ENCODE measurements at places on chromosomes 2 and 18.

DNA sequence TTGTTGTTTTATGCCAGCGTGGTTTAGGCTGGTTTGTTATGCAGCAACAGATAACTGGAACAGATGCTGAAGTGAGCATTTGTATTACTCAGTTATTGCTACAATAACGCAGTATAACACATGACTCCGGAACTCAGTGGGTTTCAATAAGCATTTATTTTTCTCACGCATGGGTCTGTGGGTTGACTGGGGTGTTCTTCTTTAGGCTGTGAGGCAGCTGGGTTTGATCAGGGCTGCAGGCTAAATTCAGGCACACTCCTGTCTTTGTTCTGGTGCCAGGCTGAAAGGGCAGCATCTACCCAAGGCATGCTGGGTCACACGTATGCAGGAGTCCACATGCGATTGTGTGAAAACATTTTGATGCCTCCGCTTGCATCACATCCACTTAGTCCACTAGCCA is 3.8 kb upstream of the SLC1A4 start:
- DNase-seq = no peak

DNA sequence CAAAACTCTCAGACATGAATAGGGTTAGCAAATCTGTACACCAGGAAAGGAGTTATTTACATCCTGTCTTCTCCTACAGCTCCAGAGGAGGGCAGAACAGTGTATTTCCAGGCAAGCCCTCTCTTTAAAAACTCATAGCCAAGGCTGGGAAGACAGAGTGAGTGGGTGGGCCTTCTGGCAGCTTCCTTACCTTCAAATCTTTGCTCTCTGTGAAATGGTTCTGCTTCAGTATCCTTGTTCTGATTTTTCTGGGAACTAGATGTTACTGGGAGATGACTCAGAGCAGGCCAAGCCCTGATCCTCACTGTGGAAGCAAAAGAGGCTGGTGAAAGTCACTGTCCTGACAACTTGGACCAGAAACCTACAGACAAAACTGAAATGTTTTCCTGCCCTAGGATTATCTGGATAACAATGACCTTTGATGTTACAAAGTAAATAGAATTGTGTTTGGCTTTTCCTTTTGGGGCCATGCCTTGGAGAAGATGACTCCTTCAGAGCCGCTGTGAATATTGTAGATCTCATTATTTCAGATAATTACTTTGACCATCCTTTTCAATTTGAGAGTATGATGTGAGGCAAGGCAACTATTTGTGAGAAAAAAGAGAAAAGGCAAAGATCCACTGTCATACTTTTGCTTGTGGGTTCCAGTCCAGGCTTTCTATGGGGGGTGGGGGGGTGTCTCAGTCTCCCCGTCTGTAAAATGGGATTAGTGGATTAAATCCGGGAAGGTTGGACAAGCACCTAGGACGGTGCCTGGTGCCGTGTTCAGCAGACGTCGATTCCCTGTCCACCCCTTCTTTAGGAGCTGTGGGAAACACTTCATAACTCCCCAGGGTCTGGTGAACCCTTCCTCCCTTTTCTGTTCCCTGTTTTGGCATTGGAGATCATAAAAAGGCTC is 644 bp upstream of the QPCT start:
- no peak for DNase-seq

- DNase-seq = no peak
These were observed 14.6 kb upstream of the ACTR2 start for GRCh38 chr2:65213035-65213434.

GRCh38 chr2:34533585-34534183 is 934.6 kb upstream of the FAM98A start:
- DNase-seq = no peak

GRCh38 chr18:74963820-74964446 is 245.0 kb downstream of the PTGR3 start:
- peak; percentile 65 for DNase-seq

DNA sequence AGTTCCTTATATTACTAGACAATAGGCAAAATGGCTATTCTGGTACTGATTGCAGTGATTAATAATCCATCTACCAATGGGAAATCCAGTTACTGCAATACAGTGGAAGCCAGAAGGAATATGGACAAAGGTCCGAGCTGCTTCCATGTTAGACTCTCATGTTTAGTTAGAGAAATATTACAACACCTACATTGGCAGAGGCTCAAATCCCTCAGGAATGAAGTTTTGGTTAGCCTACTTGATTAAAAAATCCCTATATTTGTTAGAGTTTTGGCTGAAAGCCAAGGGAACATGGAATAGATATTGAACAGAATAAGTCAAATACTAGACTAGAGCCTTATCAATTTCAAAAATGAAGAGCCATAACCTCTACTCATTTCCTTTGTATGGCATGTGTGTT is 48.5 kb downstream of the ARL6IP6 start:
- no peak for DNase-seq
